GM20000 (cell line): ENCODE measurements at places on chromosomes 7 and 10.

- DNase-seq: no peak
Measured at GRCh38 chr7:127761196-127761595, 109.2 kb downstream of the SND1 start.

GRCh38 chr10:17196045-17196444 lies 5.4 kb downstream of the TRDMT1 start:
- DNase-seq: no peak

DNA sequence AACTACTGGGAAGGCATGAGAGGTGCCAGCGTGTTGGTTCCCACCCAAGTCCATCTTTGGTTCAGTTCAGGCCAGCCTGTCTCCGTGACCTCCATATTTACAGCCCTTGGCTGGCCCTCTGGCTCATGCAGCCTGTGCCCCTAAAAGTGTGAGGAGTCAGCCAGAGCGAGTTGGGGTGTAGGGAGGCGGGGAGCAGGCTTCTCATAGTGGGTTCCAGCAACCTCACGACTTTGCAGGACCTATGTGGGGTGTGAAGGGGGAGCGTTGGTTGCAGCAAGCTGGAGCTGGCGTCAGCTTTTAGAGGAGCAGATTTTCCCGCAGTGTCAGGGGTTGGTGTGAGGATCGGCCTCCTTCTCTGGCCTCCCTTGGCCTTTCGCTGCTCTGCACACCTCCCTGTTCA lies 9.8 kb downstream of the TSPAN14 start:
- DNase-seq: no peak

- no peak for DNase-seq
Measured at GRCh38 chr7:7505915-7506314, 29.8 kb downstream of the COL28A1 start.
